GM23338 (cell line): ENCODE measurements at places on chromosomes 2 and 18.

DNA sequence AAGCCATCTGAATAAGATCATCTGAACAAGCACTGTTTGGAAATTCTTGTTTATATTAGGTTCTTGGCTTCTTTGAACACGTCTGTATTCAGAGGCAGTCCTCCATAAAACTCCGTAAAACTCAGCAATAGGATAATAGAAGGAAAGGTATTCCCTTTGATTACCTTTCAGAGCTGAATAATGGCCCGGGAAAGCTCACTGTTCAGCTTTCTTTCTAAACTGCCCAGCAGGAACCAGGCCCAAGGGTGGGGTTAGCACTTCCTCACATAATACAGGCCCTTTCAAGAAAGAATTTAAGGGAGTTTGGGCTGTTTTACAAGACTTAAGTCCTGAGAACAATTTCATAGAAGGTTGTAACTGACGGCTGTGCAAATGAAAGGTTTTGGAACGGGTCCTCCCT, 72.2 kb upstream of the PHLPP1 start:
- DNase-seq, result no peak

DNA sequence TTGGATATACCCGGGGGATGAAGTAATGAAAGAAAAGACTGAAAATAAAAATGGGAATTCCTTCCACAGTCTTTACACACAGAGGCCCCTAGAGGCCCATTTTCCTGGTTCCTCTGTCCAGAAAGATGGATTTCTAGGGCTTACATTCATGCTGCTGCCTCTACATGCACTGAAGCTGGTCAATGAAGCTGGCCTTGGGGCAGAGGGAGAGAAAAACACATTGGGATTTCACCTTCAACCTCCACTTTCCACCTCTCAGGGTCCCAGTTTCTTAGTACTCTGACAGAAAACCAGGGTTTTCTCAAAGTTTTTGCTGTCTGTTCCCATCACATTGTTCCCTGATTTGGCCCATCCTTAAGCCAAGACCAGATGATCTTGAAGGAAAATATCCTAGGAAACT, 154.6 kb upstream of the ZSWIM2 start:
- no peak for DNase-seq

GRCh38 chr2:160792837-160793236, 299.2 kb upstream of the RBMS1 start:
- DNase-seq, result no peak

GRCh38 chr2:175372704-175373701, 191.5 kb upstream of the ATP5MC3 start:
- DNase-seq, result peak; percentile 20

GRCh38 chr18:66575263-66575662, 28.6 kb downstream of the CDH19 start:
- DNase-seq, result no peak
